ENCODE measurements at places on chromosomes 12 and 14.

- no peak for DNase-seq
Observed at GRCh38 chr14:95047754-95048153, 109.6 kb downstream of the DICER1 start.

DNA sequence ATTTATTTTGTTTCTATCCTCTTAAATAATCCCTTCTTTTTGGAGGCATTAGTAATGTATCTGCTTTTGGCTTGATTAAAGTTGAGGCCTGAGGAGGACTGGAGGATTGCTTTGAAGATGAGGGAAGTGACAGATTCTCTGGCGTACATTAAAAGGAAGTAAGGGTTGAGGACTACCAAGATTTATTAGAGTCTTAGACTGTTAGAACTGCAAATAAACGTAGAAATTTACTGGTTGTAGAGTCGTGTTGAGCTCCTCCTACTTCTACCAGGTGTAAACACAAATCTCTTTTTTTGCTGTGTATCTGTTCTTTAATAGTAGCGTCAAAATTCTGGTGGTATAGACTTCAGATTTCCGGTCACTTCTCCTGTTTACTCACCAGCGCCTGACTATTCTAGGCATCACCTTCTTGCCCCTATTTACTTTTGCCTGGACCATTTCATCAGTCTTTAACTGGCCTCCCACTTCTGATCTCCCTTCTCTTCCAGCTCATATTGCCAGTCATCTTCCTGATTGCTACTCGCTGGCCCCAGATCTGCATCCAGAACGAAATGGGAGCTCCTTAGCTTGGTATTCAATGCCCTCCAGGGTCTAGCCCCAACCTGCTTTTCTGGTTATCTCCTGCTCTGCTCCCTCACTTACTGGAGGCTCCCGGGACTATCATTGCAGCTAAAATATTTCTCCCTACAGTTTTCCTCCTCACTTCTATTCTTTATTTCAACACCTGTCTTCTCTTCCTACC, 8.4 kb upstream of the EID3 start:
- no peak for DNase-seq

GRCh38 chr14:52885230-52885629, 65.6 kb downstream of the FERMT2 start:
- no peak for DNase-seq

DNA sequence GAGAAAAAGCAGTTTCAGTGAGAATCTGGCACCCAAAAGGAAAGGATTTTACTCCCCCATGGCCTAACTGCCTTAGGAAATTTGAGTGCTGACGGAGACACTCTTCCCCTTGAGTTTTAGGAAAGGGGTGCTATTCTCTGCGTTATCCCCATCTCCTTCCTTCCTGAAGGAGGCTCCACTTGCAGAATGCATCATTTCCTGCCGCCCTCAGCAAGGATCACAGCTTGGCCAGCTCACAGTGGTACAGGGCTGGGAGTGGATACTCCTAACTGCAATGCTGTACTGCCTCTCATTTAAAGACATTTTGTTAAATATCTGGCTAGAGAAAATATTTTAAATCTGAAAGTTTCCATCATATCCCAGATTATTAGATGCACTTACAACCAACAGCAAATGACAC, 33.0 kb downstream of the RDH12 start:
- DNase-seq, result no peak

GRCh38 chr12:67573566-67573965, 75.0 kb upstream of the DYRK2 start:
- no peak for DNase-seq

DNA sequence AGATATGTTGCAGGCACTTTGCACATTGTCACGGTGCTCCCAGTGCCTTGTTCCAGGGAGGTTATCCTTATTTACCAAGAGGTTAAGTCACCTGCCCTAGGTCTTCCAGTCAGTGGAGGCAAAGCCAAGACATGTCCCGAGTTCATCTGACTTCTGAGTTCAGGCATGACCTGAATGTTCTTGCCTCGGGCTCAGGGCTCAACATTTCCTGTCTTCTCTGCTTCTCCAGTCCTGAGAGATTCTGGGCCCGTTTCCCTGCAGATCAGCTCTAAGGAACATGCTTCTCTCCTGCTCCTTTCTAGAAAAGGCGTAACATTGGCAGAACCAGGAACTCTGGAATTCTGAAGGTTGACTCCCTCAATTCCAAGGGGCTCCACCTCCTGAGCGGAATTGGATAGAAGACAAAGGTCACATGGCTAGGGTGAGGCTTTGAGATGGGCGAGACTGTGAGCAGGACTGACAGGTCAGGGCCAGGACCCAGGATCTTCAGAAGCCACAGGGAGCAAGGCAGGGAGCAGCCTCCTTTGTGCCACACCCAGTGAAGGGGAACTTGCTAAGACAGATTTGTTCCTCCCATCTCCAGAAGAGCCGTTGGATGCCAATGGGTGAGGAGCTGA, 19.9 kb downstream of the BDKRB2 start:
- no peak for DNase-seq

DNA sequence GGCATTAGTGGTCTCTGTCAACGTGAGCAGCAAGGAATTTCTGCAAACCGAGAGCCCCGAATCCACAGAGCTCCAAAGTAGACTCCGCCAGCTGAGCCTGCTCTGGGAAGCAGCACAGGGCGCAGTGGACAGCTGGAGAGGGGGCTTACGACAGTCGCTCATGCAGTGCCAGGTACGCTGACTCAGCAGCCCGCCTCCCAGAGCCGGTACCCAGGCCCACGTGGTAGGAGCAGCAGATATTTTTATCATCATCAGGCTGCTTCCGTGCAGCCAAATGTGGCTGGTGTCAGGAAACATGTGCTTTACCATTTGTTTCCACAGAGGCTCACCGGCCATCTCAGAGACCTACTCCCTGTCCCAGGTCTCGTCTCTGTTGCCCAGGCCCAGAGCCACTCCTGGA, 73.7 kb downstream of the ESR2 start:
- peak; percentile 25 for DNase-seq

DNA sequence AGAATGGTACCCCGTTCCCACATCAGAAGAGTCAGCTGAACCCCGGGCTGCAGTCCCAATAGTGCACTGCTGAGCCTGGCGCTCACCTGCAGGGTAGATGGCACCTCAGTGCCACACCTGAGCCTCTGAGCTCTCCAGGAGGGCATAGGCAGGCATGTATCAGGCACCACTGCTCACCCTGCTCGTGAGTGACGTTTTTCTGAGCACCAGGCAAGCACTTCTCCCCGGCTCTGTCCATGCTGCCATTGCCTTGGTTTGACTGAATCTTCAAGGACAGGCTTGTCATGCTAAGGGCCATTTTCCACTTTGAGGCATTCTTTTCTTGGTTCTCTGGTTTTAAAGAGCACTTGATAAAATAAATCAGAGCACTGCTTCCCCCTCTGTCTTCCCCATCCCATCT, 161.6 kb upstream of the PRMT8 start:
- DNase-seq, result no peak

DNA sequence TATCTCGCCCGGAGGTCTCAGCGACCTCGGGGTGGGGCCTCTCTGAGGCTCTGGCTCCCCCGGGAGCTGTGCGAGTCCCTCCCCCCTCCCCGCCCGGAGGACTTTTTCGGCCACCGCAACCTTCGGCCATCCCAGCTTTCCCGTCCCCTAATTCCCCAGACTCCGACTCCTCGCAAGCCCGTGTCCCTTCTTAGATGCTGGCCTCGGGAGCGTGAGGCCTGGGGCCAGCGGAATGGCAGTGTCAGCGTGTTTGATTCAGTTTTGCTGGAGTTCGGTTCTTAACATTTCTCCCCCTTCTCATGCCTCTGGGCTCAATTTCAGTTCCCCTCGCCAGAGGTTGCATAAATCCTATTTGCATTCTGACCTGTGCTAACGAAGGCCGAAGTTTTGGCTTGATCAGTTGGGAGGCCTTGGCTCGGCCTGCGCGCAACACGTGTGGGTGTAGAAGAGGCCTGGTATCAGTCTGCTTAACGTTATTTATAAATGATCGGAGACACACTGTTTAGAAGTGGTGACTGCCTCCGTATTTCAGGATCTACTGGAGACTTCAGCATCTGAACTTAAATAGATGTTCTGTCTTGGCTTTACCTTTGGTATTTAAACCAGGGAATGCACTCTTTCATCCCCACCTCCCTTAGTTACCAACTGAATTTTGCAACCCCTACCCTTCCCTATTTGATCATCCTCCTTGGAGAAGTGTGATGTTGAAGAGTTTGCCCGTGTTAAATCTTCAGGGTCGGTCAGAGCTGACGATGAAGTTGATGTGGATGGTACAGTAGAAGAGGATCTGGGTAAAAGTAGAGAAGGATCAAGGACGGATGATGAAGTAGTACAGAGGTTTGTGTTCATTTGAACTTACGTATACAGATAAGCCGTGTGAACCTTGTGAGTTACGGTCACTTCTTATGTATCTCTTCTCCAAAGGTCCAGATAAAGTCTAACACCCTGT, 851 bp downstream of the HSP90B1 start:
- no peak for DNase-seq

- DNase-seq, result no peak
Observed at GRCh38 chr12:98595243-98595988, 1.9 kb downstream of the SLC25A3 start.

DNA sequence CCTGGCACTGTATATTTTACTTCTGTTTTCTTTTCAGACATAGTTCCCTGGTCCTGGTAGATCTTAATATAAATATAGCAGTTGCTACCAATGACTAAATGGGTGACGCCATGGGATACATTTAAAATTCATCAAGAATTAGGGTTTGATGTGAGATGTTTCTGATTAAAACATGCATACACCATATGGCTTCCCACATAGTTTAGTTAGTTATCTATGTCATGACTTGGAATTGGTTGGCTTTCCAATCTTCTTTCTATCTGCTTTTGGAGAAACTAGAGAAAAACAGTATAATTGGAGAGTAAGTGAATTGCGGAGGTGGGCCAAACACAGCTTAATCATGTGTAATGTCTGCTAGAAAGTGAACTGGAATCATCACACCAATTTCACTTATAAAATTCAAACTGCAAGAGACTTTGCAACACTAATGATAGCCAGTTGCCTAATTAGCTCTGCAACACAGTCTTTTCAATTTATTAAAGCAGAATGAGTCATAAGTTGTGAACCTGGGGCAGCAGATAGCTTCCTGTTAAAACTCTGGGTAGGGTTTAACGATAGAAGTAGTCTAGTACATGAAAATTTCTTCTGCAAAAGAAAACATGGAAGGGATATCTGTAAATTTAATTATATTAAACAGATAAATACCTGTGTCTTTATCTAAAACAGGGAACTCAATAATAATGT, 295.2 kb downstream of the SLC16A7 start:
- DNase-seq, result no peak

GRCh38 chr12:20268121-20268732, 100.1 kb upstream of the PDE3A start:
- DNase-seq, result no peak

DNA sequence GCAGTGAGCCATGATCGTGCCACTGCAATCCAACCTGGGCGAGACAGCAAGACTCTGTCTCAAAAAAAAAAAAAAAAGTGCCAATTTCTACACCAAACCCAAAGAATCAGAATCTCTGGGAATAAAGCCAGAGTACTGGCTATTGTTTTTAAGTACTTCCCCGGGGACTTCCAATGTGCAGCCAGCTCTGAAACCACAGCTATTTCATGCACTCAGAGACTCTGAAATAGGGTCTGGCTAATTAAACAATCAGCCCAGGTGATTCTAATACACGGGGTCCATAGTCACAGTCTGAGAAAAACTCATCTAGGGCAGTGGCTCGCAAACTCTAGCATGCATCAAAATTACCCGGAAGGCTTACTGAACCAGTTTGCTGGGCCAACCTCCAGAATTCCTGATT, 56.3 kb downstream of the SIX6 start:
- no peak for DNase-seq

DNA sequence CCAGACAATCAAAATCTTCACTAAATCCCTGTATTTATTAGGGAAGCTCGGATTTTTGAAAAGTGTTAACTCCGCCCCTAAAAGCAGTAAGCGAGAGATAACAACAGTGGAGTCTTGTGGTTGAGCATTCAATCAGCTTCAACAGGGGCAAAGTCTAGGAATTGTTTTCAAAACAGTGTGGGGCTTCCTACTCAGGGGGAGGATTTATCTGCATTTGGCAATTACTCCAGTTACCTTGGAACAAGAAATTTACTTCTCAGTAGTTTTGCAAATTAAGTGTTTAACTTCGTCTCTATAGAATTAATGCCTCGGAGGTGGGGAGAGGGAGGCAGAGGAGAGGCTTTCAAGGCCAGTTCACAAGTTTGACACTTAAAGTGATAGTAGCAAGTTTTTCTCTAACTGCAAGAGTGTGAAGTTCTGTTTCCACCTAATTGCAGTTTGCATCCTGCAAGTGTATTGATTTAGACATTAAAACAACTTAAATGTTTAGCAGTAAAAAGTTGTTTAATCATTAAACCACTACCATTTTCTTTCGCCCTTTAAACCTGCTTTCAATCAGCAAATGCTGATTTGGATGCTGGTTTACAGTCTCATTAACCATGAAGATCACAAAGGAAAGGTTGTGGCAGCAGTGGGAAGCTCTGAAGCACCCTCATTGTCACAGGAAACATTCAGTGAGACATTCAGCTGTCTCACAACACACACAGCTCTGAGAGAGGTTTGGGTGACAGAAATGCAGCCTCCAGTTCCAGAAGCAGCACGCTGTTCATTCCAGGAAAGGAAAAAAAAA, 102.0 kb downstream of the HMGA2 start:
- no peak for DNase-seq

- no peak for DNase-seq
Observed at GRCh38 chr12:43028826-43029225, 439.3 kb upstream of the PRICKLE1 start.

GRCh38 chr14:67167420-67168109, 21.7 kb upstream of the GARIN2 start:
- no peak for DNase-seq

DNA sequence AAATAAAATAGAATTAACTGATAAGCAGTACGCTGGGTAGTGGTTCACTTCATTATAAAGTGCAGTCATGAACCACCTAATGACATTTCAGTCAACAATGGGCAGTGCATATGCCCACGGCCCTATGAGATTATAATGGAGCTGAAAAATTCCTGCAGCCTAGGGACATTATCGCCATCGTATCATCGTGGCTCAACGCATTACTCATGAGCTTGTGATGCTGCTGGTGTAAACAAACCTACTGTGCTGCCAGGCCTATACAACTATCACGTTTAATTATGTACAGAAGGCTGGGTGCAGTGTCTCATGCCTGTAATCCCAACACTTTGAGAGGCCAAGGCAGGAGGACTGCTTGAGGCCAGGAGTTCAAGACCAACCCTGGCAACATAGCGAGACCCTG, 62.3 kb upstream of the TMEM263 start:
- DNase-seq, result no peak

All from caudate nucleus (tissue), 63 donors.